ENCODE measurements at places on chromosomes 3 and 15. TPM values are rescaled to one million over a fixed set of nuclear protein-coding genes. Genes with fewer than 3 reads are reported as not detected.
A peak's percentile ranks its signal among the peaks of the same experiment; 100 is the strongest.

DNA sequence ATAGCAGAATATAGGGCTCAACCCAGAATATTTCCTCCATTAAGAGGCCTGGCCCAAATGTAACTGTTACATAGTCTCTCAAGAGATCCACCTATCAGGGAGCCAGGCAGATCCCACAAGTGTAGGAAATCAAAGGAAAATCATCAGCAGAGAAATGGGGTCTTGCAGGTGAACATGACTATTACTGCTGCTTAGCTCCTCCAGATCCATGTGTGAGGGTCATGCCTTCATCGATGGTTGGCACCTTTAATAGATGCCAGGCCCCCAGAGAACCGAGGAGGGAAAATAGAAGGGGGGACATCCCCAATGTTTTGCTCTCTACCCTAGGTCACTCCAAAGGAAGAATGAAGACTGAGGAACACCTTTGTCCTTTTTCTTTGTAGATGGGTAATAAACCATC lies 1029.9 kb upstream of the CADM2 start:
- H3K4me3 ChIP-seq = no peak overlapping the region
- no peak overlapping the region for H3K27ac ChIP-seq
- no peaks in the 10 kb centered on the region for H3K27me3 ChIP-seq
- DNase-seq = no peak
- H3K4me1 ChIP-seq = no peaks in the 10 kb centered on the region
- peaks cover 13% of the 10 kb centered on the region for H3K36me3 ChIP-seq

DNA sequence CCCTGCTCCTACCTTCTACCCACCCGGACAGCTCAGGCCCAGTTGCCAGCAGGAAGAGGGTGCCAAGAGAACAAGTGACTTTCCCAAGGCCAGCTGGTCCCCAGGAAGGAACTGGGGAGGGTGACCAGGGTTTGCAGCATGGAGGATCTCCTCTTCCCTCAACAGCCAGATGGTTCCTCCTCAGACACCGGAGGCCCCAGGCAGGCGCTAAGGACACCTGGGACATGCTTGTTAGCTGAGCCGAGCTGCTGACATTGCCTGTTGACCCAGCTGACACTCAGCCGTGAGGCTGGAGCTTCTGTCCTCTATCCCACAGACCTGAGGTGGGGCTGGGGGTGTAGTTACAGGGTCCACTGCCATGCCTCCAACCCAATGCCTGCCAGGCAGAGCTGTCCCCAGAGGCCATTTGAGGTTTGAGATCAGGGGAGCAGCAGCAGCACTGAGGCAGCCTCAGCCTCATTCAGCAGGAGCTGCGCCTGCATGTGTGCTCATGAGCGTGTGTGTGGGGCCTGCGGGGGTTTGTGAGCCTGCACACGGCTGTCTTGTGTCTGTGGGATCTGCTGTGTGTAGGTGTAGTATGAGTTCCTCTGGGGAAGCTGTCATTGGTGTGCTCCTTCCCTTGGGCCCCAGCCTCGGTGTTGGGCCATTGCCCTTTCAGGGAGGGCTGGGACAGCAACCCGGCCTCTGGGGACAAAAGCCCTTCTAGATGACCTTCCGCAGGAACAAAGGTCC lies 7.1 kb downstream of the CPLX3 start:
- H3K27ac ChIP-seq = no peak overlapping the region
- no peaks in the 10 kb centered on the region for H3K4me1 ChIP-seq
- H3K27me3 ChIP-seq = no peaks in the 10 kb centered on the region
- no peak overlapping the region for H3K4me3 ChIP-seq

- no peak for DNase-seq
- no peak overlapping the region for H3K27ac ChIP-seq
- no peaks in the 10 kb centered on the region for H3K27me3 ChIP-seq
- H3K36me3 ChIP-seq = no peaks in the 10 kb centered on the region
- peaks cover 4% of the 10 kb centered on the region for H3K4me1 ChIP-seq
Measured at GRCh38 chr15:31344823-31345605, 18.4 kb downstream of the KLF13 start.

DNA sequence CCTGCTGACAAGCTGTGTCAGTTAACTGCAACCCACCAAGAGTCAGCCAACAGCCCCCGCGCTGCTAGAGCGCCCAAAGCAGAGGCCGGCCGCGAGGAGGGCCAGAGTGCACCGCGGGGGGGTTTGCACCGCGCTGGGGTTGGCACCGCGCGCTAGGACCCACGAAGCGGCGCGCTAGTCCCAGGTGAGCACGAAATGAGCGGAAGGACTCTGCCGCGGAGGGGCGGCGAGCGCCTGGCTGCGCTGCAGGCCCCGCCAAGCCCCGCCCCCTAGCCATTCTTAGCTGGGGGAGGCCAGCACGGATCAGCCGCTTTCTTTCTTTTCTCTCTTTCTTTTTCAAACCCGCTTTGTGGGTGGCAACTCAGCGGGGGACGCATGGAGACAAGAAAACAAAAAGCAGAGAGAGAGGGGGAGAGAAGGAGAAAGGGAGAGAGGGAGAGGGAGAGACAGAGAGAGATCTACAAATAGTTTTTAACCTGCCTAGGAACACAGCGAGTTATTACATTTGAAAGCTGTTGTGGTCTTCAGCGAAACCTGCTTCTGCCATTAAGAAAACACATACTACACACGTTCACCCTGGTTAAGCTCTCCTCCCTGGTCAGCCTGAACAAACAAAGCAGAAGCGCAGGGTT lies 6.9 kb upstream of the FOXB1 start:
- peaks cover 53% of the 10 kb centered on the region for H3K27me3 ChIP-seq
- H3K36me3 ChIP-seq = no peaks in the 10 kb centered on the region
- peaks cover 47% of the 10 kb centered on the region for H3K4me1 ChIP-seq
- H3K4me3 ChIP-seq = peak overlapping the region; percentile 82

Gene VEPH1
- total RNA-seq = 31.8 TPM

Measured in GM23338 (cell line).